ENCODE measurements at places on chromosomes 2 and 18.

GRCh38 chr2:15313657-15314056, 247.5 kb downstream of the NBAS start:
- H3K4me1 ChIP-seq, result peaks cover 50% of the 10 kb centered on the region
- H3K36me3 ChIP-seq, result peaks cover 77% of the 10 kb centered on the region
- H3K27me3 ChIP-seq, result no peaks in the 10 kb centered on the region
- DNase-seq, result no peak

- no peak overlapping the region for H3K27ac ChIP-seq
- H3K4me1 ChIP-seq, result no peaks in the 10 kb centered on the region
- no peaks in the 10 kb centered on the region for H3K27me3 ChIP-seq
- H3K4me3 ChIP-seq, result no peak overlapping the region
- peaks cover 78% of the 10 kb centered on the region for H3K36me3 ChIP-seq
These were observed 25.1 kb downstream of the SLC66A2 start for GRCh38 chr18:79926306-79926705.

DNA sequence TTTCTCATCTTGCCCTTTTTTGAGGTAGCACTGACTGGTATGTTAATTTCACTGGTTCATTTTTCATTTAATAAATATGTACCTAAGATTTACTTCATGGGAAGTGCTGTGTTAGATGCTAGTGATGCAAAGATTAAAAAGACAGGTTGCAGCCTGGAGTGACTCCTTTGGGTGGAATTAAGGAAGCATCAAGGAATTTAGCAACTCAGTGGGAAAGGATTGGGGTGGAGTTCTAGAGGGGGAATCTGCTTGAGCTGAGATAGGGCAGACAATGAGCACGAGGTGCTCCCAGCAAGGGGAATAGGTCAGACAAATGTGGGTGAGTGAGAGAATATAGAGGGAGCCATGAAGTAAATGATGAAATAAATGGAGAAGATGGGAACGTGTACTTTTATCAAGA, 57.0 kb downstream of the LYPD6 start:
- no peaks in the 10 kb centered on the region for H3K4me1 ChIP-seq
- H3K4me3 ChIP-seq, result no peak overlapping the region
- no peak overlapping the region for H3K27ac ChIP-seq
- peaks cover 11% of the 10 kb centered on the region for H3K27me3 ChIP-seq
- no peaks in the 10 kb centered on the region for H3K36me3 ChIP-seq
- no peak for DNase-seq

- H3K27me3 ChIP-seq, result peaks cover 15% of the 10 kb centered on the region
- H3K36me3 ChIP-seq, result no peaks in the 10 kb centered on the region
- H3K27ac ChIP-seq, result no peak overlapping the region
- H3K4me1 ChIP-seq, result peaks cover 3% of the 10 kb centered on the region
- H3K4me3 ChIP-seq, result no peak overlapping the region
- no peak for DNase-seq
These were observed 10.7 kb downstream of the C2orf80 start for GRCh38 chr2:208179028-208179609.

DNA sequence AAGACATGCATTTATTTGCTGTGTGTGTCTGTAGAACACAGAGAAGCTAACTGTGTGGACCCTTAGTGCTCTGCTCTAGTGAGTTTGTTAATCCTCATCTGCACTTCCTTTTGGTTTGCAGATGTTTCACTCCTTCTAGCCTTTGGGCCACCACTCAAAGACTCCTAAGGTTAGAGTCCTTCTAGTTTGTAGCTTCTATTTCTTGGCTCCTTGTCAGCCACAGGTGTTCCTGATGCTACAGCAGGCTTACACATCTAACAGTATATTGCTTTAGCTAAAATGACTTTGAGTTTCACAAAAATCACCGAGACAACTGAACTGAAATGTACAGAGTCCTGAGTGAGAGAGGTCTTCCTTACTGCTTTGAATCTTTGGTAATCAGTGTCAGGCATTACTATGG, 551.4 kb downstream of the NRXN1 start:
- H3K4me3 ChIP-seq, result no peak overlapping the region
- no peaks in the 10 kb centered on the region for H3K4me1 ChIP-seq
- no peak overlapping the region for H3K27ac ChIP-seq

DNA sequence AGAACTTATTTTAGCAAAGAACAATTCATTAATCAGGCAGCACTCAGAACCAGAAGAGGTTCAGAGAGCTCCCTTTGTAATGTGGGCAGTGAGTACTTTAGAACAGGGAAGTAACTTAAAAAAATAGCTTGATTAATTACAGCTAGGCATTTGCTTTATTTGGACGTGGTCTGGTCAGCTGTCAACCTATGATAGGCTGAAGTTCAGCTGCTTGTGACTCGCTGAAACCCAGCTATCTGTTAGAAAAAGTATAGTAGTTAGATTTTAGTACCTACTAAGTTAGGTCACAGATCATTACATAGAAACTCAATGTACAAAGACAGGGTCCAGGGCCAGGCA, 40.0 kb downstream of the PKDCC start:
- no peak for DNase-seq
- peaks cover 2% of the 10 kb centered on the region for H3K4me1 ChIP-seq
- H3K4me3 ChIP-seq, result no peak overlapping the region
- no peaks in the 10 kb centered on the region for H3K36me3 ChIP-seq

DNA sequence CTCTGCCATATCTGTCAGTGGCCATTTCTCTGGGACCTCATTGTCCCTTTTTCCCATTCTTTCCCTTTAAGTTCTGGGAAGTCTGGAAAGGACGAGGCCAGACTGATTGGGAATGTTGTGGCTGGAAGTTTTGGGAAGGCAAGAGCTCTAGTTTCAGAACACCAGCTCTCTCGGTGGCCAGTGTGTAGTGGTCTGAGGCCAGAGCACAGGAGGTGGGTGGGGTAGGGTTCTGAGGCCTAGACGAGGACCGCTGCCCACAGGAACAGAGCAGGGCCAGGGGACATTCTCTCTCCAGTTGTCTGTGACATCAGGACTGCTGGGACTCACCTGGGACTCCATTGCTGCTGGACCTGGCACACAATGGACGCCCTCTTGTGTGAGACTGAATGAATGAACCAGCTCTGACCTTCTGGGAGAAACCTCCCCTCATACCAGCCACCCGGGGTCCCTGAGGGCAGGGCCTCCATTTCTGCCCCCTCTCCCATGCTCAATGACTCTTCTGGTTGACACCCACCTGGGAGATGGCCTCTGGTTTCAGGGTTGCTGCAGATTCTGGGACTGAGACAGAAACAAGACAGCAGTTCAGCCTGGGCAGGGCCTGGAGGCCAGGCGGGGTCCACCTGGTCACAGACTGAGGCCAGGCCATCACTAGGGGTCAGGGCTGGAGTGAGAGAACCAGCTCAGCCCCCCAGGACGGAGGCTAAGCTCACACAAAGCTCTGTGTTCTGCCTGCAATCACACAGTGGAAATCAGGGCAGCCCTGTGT, 8.4 kb upstream of the NPPC start:
- no peak overlapping the region for H3K27ac ChIP-seq
- peaks cover 3% of the 10 kb centered on the region for H3K27me3 ChIP-seq
- DNase-seq, result no peak
- no peaks in the 10 kb centered on the region for H3K36me3 ChIP-seq
- peaks cover 6% of the 10 kb centered on the region for H3K4me1 ChIP-seq
- H3K4me3 ChIP-seq, result no peak overlapping the region
